ENCODE measurements at places on chromosomes 7 and 10.

- H3K4me3 ChIP-seq: no peak overlapping the region
- H3K36me3 ChIP-seq: no peaks in the 10 kb centered on the region
- no peaks in the 10 kb centered on the region for H3K27me3 ChIP-seq
- DNase-seq: no peak
- H3K4me1 ChIP-seq: peaks cover 18% of the 10 kb centered on the region
These were observed 76.1 kb downstream of the ZNF277 start for GRCh38 chr7:112282476-112283188.

- no peak for DNase-seq
- H3K4me1 ChIP-seq: peaks cover 43% of the 10 kb centered on the region
- H3K27me3 ChIP-seq: no peaks in the 10 kb centered on the region
- H3K4me3 ChIP-seq: peak overlapping the region; percentile 83
These were observed 812 bp upstream of the IDE start for GRCh38 chr10:92574548-92575261.

DNA sequence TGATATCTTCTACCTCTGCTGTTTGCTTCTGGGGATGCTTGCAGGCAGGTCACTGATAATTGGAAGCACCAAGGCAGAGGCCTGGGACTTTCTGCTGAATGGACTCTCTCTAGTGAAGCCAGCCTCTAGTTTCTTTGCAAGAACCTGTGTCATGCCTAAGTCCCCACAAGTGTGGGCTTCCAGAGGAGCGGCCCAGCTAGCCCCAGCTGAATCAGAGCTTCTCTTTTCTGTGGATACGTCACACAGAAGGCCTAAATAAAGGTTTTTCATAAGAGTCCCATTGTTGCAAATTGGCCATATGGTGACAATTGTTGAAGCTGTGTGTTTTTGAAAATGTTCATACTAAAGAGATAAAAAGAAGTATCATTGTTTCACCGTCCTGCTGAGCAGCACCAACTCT, 6.8 kb upstream of the OPALIN start:
- no peak overlapping the region for H3K27ac ChIP-seq
- H3K27me3 ChIP-seq: peaks cover 1% of the 10 kb centered on the region
- DNase-seq: no peak

DNA sequence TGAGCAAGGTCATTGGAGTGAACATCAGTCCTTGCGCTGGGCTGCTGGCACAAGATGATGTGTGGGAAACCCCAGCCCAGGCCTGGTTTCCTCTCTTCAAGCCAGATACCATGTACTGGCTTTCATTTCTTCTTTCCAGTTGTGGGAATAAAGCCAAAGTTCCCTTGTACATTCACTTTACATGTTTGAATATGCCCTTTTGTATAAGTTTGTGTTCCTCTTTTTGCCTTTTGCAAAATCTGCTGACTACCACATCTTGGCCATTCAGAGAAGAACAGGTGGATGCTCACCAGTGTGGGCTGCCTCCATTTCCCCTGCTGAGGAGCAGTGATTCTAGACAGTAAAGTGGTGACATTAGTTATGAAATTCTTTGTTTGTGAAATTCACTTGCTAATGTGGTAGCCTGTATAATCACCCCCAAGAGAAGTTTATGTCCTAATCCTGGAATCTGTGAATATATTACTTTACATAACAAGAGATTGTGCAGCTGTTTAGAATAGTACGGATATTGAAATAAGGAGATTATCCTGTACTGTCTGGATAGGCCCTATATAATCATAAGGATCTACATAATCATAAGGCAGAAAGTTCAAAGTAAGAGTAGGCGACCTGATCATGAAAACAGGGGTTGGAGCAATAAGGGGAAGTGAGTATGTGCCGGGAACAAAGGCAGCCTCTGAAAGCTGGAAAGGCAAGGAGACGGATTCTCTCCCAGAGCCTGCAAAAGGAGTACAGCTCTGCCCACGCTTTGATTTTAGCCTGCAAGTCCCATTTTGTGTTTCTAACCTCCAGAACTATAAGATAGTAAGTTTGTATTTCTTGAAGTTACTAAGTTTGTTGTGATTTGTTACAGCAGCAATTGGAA, 18.8 kb upstream of the AOAH start:
- peaks cover 35% of the 10 kb centered on the region for H3K4me1 ChIP-seq
- no peak for DNase-seq
- H3K4me3 ChIP-seq: no peak overlapping the region

DNA sequence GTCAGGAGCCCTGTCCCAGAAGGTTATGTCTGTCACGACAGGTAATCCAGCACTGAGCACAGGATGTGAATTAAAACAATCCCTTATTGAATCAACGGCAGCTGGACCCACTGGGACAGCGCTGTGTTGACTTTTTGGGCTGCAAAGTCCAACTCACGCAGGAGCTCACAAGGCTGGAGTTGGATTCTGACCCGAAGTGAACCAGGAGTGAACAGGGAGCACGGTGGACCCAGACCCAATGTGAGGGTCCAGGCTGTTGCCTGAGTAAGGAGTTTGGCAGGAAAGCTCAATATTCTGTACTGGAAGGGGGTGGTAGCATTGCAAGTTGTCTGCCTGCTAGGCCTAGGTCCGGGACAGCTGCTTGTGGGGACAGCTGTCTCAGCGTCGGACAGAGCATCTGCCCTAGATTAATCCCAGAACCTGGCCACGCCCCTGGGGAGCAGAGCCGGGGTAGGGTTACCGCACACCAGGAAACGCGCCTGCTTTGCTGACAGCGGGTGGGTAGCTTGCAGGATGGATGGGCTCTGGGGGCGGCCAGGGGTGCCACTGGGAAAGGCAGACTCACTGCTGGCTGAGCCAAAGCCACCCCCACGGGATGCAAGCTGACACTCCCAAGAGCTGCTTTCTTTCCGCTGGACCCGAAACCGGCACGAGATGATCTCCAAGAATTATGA, 24.0 kb downstream of the COL26A1 start:
- no peak overlapping the region for H3K27ac ChIP-seq
- H3K4me3 ChIP-seq: no peak overlapping the region
- no peak for DNase-seq
- no peaks in the 10 kb centered on the region for H3K27me3 ChIP-seq
- H3K4me1 ChIP-seq: peaks cover 29% of the 10 kb centered on the region

GRCh38 chr7:39810204-39810642, 139.8 kb upstream of the CDK13 start:
- no peak overlapping the region for H3K27ac ChIP-seq
- peaks cover 10% of the 10 kb centered on the region for H3K27me3 ChIP-seq
- DNase-seq: no peak
- no peaks in the 10 kb centered on the region for H3K4me1 ChIP-seq
- no peaks in the 10 kb centered on the region for H3K36me3 ChIP-seq

- no peak overlapping the region for H3K27ac ChIP-seq
- no peak overlapping the region for H3K4me3 ChIP-seq
- H3K36me3 ChIP-seq: no peaks in the 10 kb centered on the region
- peaks cover 3% of the 10 kb centered on the region for H3K27me3 ChIP-seq
- DNase-seq: no peak
These were observed 35.6 kb upstream of the GRB10 start for GRCh38 chr7:50818324-50818723.

- H3K4me1 ChIP-seq: no peaks in the 10 kb centered on the region
- H3K27ac ChIP-seq: no peak overlapping the region
- no peaks in the 10 kb centered on the region for H3K36me3 ChIP-seq
- no peak for DNase-seq
These were observed 49.1 kb upstream of the PFKP start for GRCh38 chr10:3018247-3018646.

- DNase-seq: no peak
- no peak overlapping the region for H3K4me3 ChIP-seq
- no peaks in the 10 kb centered on the region for H3K27me3 ChIP-seq
- H3K4me1 ChIP-seq: peaks cover 5% of the 10 kb centered on the region
These were observed 239.2 kb downstream of the RNLS start for GRCh38 chr10:88343761-88344484.

GRCh38 chr10:71998119-71998839, 34.1 kb downstream of the CHST3 start:
- H3K4me3 ChIP-seq: no peak overlapping the region
- no peak for DNase-seq
- no peak overlapping the region for H3K27ac ChIP-seq
- no peaks in the 10 kb centered on the region for H3K27me3 ChIP-seq

GRCh38 chr7:128100225-128100948, 69.2 kb upstream of the LRRC4 start:
- H3K36me3 ChIP-seq: peaks cover 10% of the 10 kb centered on the region
- peaks cover 24% of the 10 kb centered on the region for H3K4me1 ChIP-seq
- H3K4me3 ChIP-seq: no peak overlapping the region
- peak overlapping the region; percentile 14 for H3K27ac ChIP-seq
- no peak for DNase-seq

DNA sequence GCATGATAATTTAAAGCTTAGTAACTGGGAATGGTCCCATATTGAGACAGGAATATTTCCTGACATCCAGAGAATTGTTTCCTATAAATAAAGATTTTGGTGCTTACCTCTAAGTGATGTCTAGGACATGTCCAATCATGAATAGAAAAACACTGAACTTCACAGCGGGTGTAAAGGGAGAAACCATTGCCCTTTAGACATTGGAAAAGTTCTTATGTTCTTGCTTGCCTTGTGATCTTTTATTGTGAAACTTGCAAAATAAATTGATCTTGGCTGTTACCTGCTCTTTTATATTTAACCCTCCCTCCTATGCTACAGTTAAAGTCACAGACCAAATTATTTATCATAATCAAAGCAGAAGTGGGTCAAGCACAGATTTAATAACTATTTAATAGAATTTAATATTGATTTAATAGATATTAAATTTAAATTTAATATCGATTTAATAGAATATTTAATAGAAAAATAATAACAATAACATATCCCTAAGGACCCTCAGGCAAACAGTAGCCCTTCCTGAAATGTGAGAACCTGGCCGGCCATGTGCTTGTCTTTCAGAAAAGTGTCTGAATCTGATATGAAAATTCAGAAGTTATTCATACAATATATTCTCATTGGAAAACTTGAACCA, 47.0 kb upstream of the AKR1C1 start:
- no peak overlapping the region for H3K4me3 ChIP-seq
- H3K27me3 ChIP-seq: peaks cover under 1% of the 10 kb centered on the region
- H3K27ac ChIP-seq: no peak overlapping the region

DNA sequence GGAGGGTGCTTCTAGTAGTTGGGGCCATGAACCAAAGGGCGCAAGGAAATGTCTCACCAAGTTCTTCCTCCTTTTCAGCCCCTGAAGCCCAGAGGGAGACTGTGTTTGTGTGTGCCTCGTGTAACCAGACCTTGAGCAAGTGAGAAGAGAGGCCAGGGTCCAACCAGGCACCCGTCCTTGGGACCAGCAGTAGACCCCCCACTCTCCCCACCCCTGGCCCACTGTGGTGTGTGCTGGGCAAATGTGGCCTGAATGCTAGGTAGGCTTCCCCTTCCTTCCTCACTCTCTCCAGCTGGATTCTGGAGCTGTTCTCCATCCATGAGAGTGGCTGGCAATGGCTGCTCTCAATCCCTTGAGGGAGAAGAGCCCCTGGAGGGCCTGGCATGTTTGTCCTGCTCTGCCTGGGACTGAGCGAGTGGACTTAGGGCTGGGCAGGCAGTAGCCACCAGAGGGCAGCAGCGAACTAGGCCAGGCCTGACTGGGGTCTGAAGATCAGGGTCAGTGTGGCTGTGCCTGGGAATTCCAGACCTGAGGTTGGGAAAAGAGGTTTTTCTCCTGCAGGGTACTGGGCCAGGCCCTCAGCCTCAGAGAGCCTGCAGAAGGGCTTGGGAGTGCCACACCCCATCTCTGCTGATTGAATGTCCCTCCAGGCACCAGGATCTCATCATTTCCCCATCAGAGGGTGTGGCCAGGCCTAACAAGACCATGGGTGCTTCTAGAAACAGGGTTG, 12.5 kb downstream of the SFRP5 start:
- H3K4me3 ChIP-seq: no peak overlapping the region
- no peaks in the 10 kb centered on the region for H3K27me3 ChIP-seq
- DNase-seq: peak; percentile 61
- H3K4me1 ChIP-seq: no peaks in the 10 kb centered on the region
- no peak overlapping the region for H3K27ac ChIP-seq

GRCh38 chr10:60384011-60384410, 5.7 kb downstream of the ANK3 start:
- H3K27ac ChIP-seq: no peak overlapping the region
- peaks cover 3% of the 10 kb centered on the region for H3K4me1 ChIP-seq
- H3K4me3 ChIP-seq: no peak overlapping the region
- no peaks in the 10 kb centered on the region for H3K27me3 ChIP-seq
- H3K36me3 ChIP-seq: no peaks in the 10 kb centered on the region

- DNase-seq: no peak
- no peaks in the 10 kb centered on the region for H3K36me3 ChIP-seq
- H3K27ac ChIP-seq: no peak overlapping the region
- H3K4me1 ChIP-seq: no peaks in the 10 kb centered on the region
- H3K4me3 ChIP-seq: no peak overlapping the region
- peaks cover 19% of the 10 kb centered on the region for H3K27me3 ChIP-seq
These were observed 61.6 kb upstream of the RNF32 start for GRCh38 chr7:156578978-156579430.

GRCh38 chr7:24863626-24864025, 106.4 kb upstream of the GSDME start:
- DNase-seq: no peak
- no peaks in the 10 kb centered on the region for H3K27me3 ChIP-seq
- peaks cover 39% of the 10 kb centered on the region for H3K4me1 ChIP-seq
- peaks cover 82% of the 10 kb centered on the region for H3K36me3 ChIP-seq
- no peak overlapping the region for H3K4me3 ChIP-seq

DNA sequence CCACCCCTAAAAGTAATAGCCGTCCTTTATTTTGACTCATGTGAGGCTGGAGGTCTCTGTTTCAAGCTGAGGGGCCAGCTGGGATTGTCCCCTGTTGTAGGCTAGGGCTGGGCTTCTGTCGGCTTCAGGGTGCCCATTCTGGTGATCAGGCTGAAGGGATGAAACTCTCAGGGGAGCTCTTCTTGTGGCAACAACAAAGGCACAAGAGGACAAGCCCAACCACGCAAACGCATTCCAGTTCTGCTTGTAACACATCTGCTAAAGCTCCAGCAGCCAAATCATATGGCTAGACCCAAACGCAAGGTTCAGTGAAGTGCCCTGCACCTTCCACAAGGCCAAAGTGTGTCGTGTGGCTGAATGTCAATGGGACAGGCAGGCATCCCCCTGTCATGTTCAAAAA, 405.7 kb downstream of the INHBA start:
- no peaks in the 10 kb centered on the region for H3K36me3 ChIP-seq
- H3K4me3 ChIP-seq: no peak overlapping the region
- no peak for DNase-seq
- H3K27me3 ChIP-seq: no peaks in the 10 kb centered on the region
- no peak overlapping the region for H3K27ac ChIP-seq

- peaks cover 22% of the 10 kb centered on the region for H3K4me1 ChIP-seq
- H3K4me3 ChIP-seq: no peak overlapping the region
- no peak overlapping the region for H3K27ac ChIP-seq
- H3K27me3 ChIP-seq: no peaks in the 10 kb centered on the region
These were observed 66.2 kb upstream of the ARID5B start for GRCh38 chr10:61835069-61835945.

Data from activated naive CD8-positive, alpha-beta T cell treated with anti-CD3 and anti-CD28 coated beads, Interleukin-2, amount 50 U/mL, for 24 hours (primary cell).